ENCODE measurements at places on chromosomes 3 and 15. TPM values are rescaled to one million over a fixed set of nuclear protein-coding genes. Genes with fewer than 3 reads are reported as not detected.

DNA sequence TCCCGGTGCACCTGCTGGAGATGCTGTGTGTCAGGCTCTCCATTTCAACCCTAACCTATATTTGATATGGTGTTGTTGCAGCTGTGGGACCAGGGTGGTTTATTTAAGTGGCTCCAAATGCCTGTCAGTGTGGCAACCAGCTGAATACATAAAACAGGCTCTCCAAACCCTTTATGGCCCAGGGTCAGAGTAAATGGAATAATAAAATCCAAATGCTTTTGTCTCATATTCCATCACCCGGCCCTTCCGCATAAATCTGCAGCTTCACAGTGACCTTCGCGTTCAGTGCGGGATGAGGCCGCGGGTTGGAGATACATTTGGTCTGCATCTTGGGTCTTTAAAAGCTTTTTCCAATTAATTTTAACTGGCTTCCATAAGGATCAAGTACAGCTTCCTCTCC is 382.1 kb upstream of the NR2F2 start:
- no peak for DNase-seq

The ANKUB1 gene
- not detected for total RNA-seq

The CNBP gene
- total RNA-seq: 304 TPM

The TGM4 gene
- not detected for total RNA-seq

DNA sequence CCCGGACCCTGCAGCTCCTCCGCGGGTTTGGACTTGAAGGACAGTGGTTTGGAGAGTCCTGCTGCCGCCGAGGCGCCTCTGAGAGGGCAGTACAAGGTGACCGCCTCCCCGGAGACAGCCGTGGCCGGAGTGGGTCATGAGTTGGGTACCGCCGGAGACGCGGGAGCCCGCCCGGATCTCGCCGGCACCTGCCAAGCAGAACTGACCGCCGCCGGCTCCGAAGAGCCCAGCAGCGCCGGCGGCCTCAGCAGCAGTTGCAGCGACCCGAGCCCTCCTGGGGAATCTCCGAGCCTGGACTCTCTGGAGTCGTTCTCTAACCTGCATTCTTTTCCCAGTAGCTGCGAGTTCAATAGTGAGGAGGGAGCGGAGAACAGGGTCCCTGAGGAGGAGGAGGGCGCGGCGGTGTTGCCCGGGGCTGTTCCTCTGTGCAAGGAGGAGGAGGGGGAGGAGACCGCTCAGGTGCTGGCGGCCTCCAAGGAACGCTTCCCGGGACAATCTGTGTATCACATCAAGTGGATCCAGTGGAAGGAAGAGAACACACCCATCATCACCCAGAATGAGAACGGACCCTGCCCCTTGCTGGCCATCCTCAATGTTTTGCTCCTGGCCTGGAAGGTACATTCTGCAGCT is 634 bp downstream of the MINDY2 start:
- no peak for DNase-seq

GRCh38 chr15:91488452-91488851 is 365.1 kb upstream of the SLCO3A1 start:
- no peak for DNase-seq

- DNase-seq: no peak
These were observed 25.2 kb downstream of the TMEM202 start for GRCh38 chr15:72423256-72423655.

GRCh38 chr3:22045882-22046281 is 294.9 kb upstream of the ZNF385D start:
- DNase-seq: no peak

GRCh38 chr15:45186771-45187577 is 792 bp downstream of the SHF start:
- no peak for DNase-seq
